Right cardiac atrium (tissue), 5 donors: ENCODE measurements at places on chromosomes 6 and 20. TPM values are rescaled to one million over a fixed set of nuclear protein-coding genes. Genes with fewer than 3 reads are reported as not detected.

Gene ADGRB3
- total RNA-seq, result 1.5 TPM

DNA sequence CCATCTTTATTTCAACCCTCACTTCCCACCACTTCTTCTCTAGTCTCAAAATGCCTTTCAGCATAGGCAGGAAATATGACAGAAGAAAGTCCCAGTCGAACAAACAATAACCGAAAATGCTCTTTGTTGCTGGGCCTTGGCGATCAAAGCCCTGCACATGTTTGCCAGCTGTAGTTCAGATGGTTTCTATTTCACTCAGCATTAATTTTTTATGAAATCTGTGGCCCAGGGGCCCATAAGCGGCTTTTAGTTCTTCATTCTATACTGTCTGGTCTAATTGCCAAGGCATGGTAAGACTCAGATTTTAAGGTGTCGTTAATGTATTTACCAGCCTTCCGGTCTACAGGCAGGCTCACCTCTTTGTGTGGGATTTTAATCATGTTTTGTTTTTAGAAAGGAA, 10.9 kb upstream of the F13A1 start:
- DNase-seq, result no peak

GRCh38 chr6:42079941-42080464, 29.7 kb downstream of the TAF8 start:
- DNase-seq, result no peak

DNA sequence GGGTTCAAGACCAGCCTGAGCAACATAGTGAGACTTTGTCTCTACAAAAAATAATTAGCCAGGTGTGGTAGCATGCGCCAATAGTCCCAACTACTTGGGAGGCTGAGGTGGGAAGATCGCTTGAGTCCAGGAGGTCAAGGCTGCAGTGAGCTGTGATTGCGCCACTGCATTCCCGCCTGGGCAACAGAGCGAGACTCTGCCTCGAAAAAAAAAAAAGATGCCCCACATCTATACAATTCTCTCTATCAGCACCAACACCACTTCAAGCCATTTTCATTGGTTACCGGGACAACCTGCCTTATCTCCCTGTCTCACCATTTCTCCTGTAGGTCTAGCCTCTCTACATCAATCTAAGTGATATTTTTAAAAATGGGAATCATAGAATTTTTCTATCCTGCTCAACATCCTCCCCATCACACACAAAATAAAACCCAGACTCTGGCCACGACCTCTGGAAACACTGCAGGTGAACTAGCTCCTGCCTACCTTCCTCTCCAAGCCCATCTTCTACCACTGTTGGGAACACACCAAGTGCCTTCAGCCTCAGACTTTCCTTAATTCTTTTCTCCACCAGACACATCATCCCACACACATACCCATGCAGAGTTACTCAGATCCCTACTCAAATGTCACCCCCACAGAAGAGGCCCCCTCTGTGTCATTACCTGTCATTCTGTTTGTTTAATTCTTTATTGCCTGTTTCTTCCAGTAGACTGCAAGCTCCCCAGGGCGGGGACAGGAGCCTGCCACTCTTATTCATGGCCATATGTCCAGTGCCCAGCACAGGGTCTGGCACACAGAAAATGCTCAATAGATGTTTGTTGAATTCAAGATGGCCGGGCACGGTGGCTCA, 9.6 kb upstream of the PLTP start:
- peak; percentile 46 for DNase-seq

GRCh38 chr20:49607568-49607967, 39.6 kb upstream of the PTGIS start:
- DNase-seq, result no peak
